ENCODE measurements at places on chromosomes 6 and 20.

DNA sequence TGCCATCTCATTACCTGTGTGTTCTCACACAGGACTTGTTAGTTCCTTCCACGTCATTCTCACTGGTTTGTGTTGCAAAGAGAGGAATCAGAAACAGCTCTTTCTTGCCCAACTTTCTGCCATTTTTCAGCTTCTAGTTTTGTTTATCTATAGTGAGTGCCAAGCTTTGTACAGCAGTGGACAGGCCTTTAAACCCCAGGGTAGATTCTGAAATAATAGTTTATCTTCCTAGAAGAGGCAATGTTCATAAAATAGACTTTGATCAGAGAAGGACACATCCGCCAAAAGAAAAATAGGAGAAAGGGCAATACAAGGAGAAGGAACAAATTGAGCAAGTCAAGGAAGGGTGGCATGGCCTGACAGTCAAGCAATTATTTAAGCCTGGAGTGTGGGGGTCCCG, 17.7 kb upstream of the TMEM30A start:
- peaks cover 27% of the 10 kb centered on the region for H3K4me1 ChIP-seq
- H3K27ac ChIP-seq, result no peak overlapping the region
- H3K27me3 ChIP-seq, result no peaks in the 10 kb centered on the region
- H3K4me3 ChIP-seq, result no peak overlapping the region

- no peaks in the 10 kb centered on the region for H3K27me3 ChIP-seq
- no peak overlapping the region for H3K4me3 ChIP-seq
- peak; percentile 50 for DNase-seq
These were observed 60.0 kb downstream of the PTPN1 start for GRCh38 chr20:50569864-50570836.

DNA sequence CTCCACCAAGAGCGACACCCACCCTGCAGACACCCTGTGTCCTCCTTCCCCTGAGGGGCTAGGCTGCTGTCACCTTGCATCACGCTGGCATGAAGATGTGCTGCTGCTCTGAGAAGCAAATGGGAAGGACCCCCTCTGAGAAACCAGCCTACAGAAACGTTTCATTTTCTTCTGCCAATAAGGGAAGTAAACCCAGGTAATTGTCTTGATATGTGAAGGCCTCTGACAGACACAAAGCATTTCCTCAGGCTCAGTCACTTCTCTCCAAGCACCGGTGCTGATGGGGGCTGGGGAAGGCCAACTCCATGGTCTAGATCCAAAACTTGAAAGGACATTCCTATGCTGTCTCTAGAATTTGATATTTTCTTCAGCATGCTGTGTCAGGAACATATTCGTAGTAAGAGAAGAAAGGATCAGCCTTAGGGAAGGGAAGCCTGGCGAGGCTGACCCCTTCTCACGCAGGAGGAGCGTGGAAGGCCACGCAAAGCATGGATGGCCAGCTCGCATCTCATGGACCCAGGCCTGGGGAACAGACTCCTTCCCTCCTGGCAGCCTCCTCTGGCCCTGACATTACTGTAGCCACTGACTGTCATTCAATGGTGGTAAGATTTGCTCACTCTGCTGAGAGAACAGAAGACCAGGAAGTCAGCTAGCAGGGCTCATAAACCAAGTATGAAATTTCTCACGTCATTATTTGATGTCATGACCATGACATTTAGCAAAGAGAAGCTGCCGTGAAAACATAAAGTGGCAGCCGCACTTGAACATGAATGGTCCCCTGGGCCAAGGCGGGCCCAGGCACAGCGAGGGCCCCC, 20.4 kb downstream of the ACSS1 start:
- no peaks in the 10 kb centered on the region for H3K36me3 ChIP-seq
- no peak for DNase-seq
- H3K4me1 ChIP-seq, result peaks cover 98% of the 10 kb centered on the region

- H3K27me3 ChIP-seq, result no peaks in the 10 kb centered on the region
- no peak overlapping the region for H3K27ac ChIP-seq
- no peaks in the 10 kb centered on the region for H3K4me1 ChIP-seq
- no peak for DNase-seq
- no peak overlapping the region for H3K4me3 ChIP-seq
These were observed 30.9 kb upstream of the TULP1 start for GRCh38 chr6:35543459-35544193.

DNA sequence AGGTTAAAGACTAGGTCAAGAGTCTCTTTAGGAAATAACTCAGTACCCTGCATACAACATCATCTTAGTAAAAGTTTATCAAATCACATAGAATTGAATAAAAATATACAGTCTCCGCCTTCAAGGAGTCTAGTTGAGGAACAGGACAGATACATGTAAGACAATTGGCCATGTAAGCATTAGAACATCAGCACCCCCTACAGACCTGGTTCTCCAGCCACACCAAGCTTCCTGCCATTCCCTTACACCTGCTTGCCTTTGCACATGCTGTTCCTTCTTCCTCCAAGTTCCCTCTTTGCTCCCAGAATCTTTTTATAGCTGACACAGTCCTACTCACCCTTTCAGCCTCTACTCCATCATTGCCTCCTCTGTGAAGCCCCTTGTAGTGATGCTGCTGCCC, 187.8 kb upstream of the LRFN2 start:
- H3K4me1 ChIP-seq, result no peaks in the 10 kb centered on the region
- no peak for DNase-seq
- no peak overlapping the region for H3K27ac ChIP-seq
- no peaks in the 10 kb centered on the region for H3K27me3 ChIP-seq
- H3K36me3 ChIP-seq, result no peaks in the 10 kb centered on the region
- H3K4me3 ChIP-seq, result no peak overlapping the region

DNA sequence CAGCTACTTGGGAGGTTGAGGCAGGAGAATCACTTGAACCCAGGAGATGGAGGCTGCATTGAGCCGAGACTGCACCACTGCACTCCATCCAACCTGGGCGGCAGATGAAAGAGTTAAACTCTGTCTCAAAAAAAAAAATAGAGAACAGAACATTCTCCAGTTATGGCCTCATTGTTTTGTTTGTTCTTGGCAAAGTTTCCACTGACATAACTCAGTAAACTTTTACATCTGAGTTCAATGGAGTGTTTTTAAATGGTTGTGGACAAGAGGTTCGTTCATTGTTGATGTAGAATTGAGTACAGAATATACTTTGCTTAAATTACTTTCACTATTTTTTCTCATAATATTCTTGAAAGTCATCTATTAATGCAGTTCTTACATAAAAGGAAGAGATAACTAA, 42.2 kb upstream of the IFNGR1 start:
- no peaks in the 10 kb centered on the region for H3K36me3 ChIP-seq
- no peaks in the 10 kb centered on the region for H3K27me3 ChIP-seq
- peak overlapping the region; percentile 45 for H3K27ac ChIP-seq
- no peak overlapping the region for H3K4me3 ChIP-seq
- H3K4me1 ChIP-seq, result peaks cover 3% of the 10 kb centered on the region

DNA sequence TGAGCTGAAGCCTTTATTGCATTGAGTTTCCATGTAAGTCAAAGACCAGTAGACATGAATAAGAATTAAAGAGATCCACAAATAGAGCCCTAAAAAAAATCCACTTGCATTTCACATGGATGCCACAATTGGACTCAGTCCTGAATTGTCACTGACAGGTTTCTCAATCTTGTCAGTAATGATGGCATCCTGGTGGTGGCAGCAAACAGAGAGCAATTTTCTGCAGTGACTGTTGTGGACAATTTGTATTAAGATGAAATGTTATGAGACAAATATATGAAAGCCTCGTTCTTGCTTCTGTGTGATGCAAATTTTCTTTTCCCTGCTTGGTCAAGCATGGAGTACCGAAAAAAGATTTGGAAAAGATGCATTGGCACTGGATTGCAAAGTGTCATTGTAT, 278.9 kb downstream of the SAMD5 start:
- DNase-seq, result no peak
- no peaks in the 10 kb centered on the region for H3K36me3 ChIP-seq
- H3K27me3 ChIP-seq, result no peaks in the 10 kb centered on the region
- H3K27ac ChIP-seq, result no peak overlapping the region

DNA sequence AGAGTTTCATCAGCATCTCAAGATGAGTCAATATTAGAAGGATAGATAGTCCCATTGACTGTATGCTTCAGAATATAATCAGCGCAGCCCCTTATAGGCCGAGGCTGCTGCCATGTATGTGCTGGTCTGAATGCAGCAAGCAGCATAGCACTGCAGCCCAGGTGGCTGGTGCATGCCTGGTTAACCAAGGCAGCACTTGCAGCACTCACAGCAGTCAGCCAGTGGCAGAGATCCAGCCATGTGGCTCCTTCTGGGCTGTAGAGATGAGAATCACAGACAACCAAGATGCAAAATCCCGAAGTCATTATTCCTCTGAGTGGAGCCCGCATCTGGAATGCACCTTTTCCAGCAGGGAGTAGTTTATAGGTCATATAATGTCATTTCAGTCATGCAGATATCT, 251.9 kb downstream of the UST start:
- no peaks in the 10 kb centered on the region for H3K36me3 ChIP-seq
- H3K27ac ChIP-seq, result no peak overlapping the region
- DNase-seq, result no peak
- H3K4me1 ChIP-seq, result no peaks in the 10 kb centered on the region
- no peaks in the 10 kb centered on the region for H3K27me3 ChIP-seq
- H3K4me3 ChIP-seq, result no peak overlapping the region

DNA sequence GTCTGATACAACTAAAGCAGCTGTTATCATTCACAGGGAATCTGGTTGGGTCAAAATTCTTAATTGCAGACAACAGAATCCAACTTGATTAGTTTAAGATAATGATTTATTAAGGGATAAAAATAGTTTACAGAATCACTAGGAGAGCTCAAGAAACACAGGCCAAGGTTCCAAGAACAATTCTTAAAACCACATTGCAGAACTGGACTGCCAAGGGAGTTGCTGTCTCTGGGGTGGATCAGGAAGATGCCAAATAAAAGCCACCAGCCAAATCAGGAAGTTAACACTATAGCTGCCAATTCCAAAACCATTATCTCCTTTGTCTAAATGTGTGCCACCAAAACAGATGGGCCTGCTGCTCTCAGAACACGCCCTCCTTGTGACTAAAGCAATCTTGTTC, 53.7 kb downstream of the NUDT3 start:
- peak; percentile 35 for DNase-seq
- H3K4me3 ChIP-seq, result no peak overlapping the region
- peaks cover 3% of the 10 kb centered on the region for H3K36me3 ChIP-seq
- H3K27me3 ChIP-seq, result no peaks in the 10 kb centered on the region
- H3K4me1 ChIP-seq, result peaks cover 15% of the 10 kb centered on the region

- H3K36me3 ChIP-seq, result no peaks in the 10 kb centered on the region
- no peak for DNase-seq
- H3K4me3 ChIP-seq, result no peak overlapping the region
- no peaks in the 10 kb centered on the region for H3K4me1 ChIP-seq
- H3K27me3 ChIP-seq, result peaks cover under 1% of the 10 kb centered on the region
These were observed 13.6 kb upstream of the SRSF6 start for GRCh38 chr20:43444107-43444506.

- no peak overlapping the region for H3K4me3 ChIP-seq
- no peak overlapping the region for H3K27ac ChIP-seq
- no peaks in the 10 kb centered on the region for H3K4me1 ChIP-seq
- no peak for DNase-seq
- no peaks in the 10 kb centered on the region for H3K36me3 ChIP-seq
These were observed 49.6 kb downstream of the PTCHD4 start for GRCh38 chr6:48061265-48061990.
